Stimulated activated CD8-positive, alpha-beta memory T cell treated with anti-CD3 and anti-CD28 coated beads, Interleukin-4, amount 100 ng/mL, for 24 hours (primary cell): ENCODE measurements at places on chromosomes 1 and 21.

GRCh38 chr1:154730259-154730658 is 122.3 kb upstream of the ADAR start:
- no peak for DNase-seq

- no peak for DNase-seq
Observed at GRCh38 chr1:69404486-69404885, 163.2 kb upstream of the LRRC7 start.

DNA sequence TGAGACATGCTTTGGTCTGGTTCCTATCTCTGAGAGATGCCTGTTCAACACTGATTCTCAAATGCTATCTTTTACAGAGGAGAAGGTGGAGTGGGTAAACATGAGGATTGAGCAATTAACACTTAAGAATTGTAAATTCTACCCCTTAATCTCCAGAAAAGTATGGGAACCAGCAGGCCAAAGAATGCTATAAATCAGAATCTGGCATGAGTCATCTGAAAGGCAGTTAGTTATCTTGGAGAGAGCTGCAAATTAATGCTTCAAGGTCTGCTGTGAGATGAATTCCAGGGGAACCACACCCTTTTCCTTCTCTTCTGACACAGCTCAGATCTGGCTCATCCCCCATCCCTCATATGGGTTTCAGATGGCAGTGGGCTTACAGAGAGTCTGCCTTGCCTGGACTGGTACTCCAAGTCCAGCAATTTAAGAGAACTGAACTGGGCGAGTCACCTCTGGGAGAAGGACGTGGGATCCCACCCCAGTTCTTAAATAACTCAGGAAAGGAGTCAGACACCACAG is 5.2 kb downstream of the S100A10 start:
- DNase-seq, result no peak

- DNase-seq, result no peak
Observed at GRCh38 chr1:54278941-54279422, 79.0 kb downstream of the MRPL37 start.

GRCh38 chr1:8468751-8469150 is 150.8 kb downstream of the SLC45A1 start:
- no peak for DNase-seq

GRCh38 chr1:42013881-42014470 is 95.3 kb upstream of the HIVEP3 start:
- DNase-seq, result no peak

GRCh38 chr1:66542811-66543767 is 9.1 kb downstream of the SGIP1 start:
- no peak for DNase-seq

DNA sequence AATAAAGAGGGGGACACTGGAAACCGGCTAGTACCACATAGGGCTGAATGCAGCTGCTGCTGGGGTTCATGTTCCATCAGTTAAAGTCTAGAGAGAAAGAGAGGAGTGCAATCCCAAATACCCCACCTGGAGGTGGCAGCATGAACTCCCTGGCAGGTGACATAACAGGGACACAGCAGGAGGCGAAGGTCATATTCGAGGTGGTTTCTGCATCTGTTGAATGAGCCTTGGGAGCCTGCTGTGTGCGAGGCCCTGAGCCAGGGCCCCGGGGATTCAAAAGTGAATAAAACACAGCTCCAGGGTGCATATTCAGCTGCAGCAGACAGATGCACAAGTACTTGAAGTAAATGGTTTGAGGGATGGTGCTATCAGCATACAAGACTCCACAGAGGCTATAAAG is 456.8 kb downstream of the SETD4 start:
- DNase-seq, result no peak

DNA sequence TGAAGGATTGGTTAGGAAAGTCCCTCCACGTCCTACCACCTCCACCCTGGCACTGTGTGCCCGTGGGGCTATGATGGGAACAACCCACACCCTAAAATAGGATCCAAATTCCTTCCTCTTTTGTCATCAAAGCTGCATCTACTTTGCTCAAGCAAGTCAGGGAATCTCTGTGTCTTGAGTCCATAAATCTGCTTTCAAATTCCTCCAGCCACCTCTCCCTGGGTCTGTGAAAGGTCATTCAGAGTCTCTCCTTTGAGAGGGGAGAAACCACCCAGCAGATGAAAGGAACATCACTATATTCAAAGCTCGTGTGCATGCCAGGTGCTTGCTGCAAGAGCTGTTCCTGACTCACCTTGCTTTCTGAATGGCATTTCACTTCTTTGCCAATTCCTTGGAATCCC is 243.6 kb downstream of the TM2D1 start:
- no peak for DNase-seq
